ENCODE measurements at places on chromosomes 3 and 15. TPM values are rescaled to one million over a fixed set of nuclear protein-coding genes. Genes with fewer than 3 reads are reported as not detected.

DNA sequence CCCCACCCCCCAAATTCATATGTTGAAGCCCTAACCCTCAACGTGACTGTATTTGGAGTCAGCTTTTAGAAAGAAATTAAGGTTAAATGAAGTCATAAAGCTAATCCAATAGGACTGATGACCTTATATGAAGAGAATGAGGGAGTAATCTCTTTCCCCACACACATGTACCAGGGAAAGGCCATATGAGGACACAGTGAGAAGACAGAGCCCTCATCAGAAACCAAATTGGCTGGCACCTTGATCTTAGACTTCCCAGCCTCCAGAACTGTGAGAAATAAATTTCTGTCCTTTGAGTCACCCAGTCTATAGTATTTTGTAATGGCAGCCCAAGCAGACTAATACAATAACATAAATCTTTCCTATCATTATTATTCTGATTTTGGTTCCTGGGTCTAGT is 194.7 kb upstream of the NANOGP8 start:
- H3K36me3 ChIP-seq = no peaks in the 10 kb centered on the region
- no peaks in the 10 kb centered on the region for H3K4me1 ChIP-seq
- H3K27ac ChIP-seq = no peak overlapping the region
- H3K27me3 ChIP-seq = no peaks in the 10 kb centered on the region

DNA sequence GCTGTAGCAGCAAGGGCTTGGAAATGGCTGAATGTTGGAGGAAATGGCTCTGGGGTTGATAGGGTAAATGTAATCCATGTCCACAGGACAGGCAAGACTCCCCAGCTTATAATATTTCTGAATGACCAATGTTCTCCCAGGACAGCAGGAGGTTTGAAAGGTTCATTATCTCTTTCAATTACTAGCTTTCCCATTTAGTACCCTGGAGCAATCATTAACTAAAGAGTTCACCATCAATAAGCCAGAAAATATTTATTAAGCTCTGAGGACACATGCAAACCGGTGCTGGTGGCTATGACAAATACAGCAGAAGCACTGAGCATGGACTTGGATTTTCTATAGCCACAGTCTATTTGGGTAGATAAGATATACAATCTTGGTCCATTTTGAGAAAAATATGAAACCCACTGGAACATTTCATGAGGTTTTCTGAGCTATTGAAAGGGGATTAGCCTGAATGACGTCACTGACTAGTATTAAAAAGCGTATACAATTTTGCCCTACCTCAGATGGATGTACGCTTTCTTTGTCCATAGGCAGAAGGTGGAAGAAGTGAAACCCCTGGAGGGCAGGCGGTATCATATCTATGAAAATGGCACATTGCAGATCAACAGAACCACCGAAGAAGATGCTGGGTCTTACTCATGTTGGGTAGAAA is 166.2 kb downstream of the CHL1 start:
- H3K4me1 ChIP-seq = no peaks in the 10 kb centered on the region
- H3K27ac ChIP-seq = no peak overlapping the region
- no peak overlapping the region for H3K4me3 ChIP-seq
- DNase-seq = no peak
- no peaks in the 10 kb centered on the region for H3K36me3 ChIP-seq
- H3K27me3 ChIP-seq = no peaks in the 10 kb centered on the region

DNA sequence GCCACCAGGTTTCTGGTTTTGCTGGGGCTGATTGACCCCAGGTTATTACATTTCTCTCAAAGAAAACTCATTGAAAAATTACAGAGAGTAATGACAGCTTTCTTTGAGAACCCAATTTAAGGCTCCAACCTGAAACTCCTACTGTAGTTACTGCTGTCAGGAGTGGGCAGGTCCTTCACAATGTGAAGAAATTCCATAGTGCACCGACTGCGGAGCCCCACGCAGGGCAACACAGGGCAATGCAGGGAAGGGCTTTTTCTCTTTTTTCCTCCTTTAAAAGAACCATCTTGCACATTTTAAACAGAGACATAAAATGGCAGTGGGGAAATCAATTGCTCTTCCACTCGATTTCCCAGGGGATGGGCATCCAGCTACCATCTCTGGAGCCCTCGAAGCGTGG is 74.3 kb downstream of the NUP210 start:
- H3K36me3 ChIP-seq = no peaks in the 10 kb centered on the region
- DNase-seq = no peak
- H3K27me3 ChIP-seq = no peaks in the 10 kb centered on the region
- no peak overlapping the region for H3K4me3 ChIP-seq
- H3K27ac ChIP-seq = no peak overlapping the region

Gene ARL14
- 11.5 TPM for polyA plus RNA-seq

DNA sequence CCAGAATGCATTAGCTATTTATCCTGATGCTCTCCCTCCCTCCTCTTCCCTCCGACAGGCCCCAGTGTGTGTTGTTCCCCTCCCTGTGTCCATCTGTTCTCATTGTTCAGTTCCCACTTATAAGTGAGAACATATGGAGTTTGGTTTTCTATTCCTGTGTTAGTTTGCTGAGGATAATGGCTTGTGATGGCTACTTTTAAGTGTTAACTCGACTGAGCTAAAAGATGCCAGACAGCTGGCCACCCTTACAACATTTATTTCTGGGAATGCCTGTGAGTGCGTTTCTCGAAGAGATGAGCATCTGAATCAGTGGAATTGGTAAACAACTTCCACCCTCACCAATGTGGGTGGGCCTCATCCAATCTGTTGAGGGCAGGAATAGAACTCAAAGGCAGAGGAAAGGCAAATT is 24.7 kb upstream of the TM2D3 start:
- H3K36me3 ChIP-seq = no peaks in the 10 kb centered on the region
- H3K4me3 ChIP-seq = no peak overlapping the region
- DNase-seq = no peak
- no peaks in the 10 kb centered on the region for H3K27me3 ChIP-seq
- H3K27ac ChIP-seq = no peak overlapping the region

- no peaks in the 10 kb centered on the region for H3K36me3 ChIP-seq
- no peak overlapping the region for H3K27ac ChIP-seq
- no peaks in the 10 kb centered on the region for H3K27me3 ChIP-seq
- DNase-seq = no peak
These were observed 17.1 kb upstream of the EPB42 start for GRCh38 chr15:43237842-43238470.

- peak overlapping the region; percentile 4 for H3K27ac ChIP-seq
- H3K4me3 ChIP-seq = peak overlapping the region; percentile 76
- peaks cover 28% of the 10 kb centered on the region for H3K36me3 ChIP-seq
- DNase-seq = no peak
- H3K4me1 ChIP-seq = peaks cover 38% of the 10 kb centered on the region
These were observed 2.2 kb downstream of the EIF4A2 start for GRCh38 chr3:186785495-186786018.

Measured in hepatocyte (in vitro differentiated cells).